ENCODE measurements at places on chromosomes 12 and 14.
A peak's percentile ranks its signal among the peaks of the same experiment; 100 is the strongest.

- peak; percentile 47 for DNase-seq
Observed at GRCh38 chr12:11171969-11172675, 1.1 kb downstream of the SMIM10L1 start.

DNA sequence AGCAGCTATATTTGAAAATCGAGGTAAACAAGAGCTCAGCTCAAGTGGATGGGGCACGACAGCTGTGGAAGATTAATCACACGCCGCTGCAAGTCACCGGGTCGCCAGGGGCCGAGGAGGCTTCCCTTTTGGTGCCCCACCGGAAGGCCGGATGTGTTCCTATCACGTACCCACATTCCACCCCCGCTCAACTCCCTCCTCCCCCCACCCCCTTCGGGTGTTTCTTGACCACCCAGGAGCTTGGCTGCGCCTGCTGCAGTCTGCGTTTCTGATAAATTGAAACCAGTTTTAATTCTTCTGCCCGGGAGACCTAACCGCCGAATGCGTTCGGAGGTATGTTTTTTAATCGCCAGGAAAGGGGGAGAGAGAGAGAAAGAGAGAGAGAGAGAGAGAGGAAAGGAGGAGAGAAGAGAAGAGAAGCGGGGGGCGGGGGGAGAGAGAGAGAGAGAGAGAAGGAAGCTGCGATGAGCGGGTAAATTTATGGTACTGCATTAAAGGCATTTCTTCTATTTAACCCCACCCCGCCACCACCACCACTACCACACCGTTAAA lies 1.8 kb downstream of the SLC8A3 start:
- DNase-seq = peak; percentile 10

- DNase-seq = no peak
Observed at GRCh38 chr14:89858089-89858488, 96.4 kb downstream of the EFCAB11 start.

DNA sequence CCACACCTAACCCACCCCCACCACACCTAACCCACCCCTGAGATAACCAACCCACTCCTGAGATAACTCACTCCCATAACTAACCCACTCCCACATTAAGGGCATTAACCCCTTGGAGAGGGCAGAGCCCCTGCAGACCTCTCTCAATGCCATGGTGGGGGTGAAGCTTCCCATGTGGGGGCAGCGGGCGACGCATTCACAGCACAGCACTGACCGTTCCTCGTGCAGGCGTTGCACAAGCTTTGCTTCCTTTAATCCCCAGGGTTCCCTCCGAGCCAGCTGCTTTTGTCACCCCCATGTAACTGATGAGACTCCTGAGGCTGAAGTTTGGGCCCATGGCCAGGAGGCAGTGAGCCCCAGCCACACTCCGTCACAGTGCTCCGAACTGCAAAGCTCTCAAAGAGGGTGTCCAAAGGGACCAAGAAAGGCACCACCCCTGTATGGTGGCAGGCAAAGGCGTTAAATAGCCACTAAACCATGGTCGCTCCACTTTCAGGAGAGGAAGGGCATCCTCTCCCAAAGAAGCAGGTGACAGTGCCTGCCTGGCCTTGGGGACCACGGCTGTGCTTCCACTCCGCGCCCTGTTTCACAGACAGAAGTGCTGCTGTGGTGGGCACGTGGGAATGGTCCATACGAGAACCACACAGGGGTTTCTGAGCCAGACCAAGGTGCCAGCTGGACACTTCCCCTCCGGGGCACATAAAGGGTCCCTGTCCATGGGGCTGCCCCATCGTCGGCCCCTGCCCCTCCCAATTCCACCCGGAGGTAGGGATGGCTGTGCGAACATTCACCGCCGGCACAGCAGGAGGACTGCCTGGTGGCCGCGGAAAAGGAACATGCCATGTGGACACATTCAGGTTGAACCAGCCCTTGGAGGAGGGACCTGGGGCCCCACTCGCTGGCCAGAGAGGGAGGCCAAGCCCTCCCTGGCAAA lies 28.3 kb downstream of the GALNT9 start:
- DNase-seq = no peak

DNA sequence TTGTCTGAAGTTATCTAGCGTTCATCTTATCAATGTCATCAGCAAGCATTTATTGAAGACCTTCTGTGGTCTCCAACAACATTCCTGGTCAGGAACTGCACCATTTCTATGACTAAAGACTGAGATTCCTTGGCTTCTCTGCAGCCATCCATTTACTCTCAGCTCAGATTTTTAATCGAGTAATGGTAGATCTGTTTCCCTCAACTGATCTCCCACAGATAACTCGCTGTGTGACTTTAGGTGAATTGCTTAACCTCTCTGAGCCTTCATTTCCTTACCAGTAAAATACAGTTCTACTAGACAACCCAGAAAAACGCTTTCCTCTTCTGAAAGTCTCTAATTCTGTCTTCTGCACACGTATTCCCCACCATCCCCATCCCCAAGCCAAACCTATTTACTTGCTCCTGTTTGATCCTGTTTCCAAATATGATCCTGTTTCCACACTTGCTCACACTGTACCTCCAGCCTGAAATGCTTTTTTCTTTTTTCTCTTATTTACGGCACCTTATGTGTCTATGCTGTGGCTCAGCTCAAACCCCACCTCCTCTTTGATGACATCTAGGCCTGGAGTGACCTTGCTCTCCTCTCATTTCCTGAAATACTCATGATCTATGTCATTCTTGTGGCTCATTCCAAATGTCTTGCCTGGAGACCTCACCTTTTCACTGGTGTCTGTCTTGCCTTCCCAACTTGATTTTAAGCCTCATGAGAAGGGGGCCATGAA lies 21.8 kb downstream of the PLXNC1 start:
- no peak for DNase-seq

DNA sequence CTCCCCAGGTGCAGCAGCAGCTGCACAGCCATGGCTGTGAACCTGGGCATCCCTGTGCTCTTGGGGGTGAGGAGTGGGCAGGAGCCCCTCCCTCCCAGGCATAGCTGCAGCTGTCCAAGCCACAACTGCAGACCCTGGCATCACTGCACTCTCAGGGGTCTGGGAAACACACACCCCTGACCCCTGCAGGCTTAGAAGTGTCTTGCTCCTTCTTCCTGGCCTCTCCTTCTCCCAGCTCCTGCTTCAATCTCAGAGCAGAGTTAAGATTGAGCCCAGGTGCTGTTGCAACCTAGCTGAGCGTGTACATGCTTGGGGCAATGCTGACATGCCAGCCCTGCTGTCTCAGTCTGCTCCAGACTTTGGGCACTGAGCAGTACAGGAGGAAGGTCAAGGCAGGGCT lies 833.6 kb downstream of the FLRT2 start:
- DNase-seq = no peak

DNA sequence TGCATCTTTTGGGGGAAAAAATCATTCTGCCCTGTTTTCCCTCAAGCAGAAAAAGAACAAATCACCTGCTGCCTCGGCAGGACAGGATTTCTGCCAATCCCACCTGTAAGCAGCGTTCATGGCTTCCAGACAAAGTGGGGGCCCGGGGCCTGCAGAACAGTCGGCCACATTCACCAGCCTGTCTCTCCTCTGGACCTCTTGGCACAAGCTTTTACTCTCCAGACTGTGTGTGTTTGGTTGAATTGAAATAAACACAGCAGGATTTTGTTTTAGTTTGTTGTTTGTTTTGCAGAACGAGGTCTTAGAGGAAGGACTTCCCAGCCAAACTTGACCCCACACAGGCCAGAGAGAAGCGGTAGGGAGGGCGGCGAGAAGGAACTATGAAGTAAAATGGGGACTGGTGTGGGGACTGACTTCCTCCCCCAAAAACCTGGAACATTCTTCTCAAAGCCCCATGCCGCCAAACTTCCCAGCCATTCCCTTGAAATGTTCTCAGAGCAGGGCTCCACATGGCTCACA lies 41.7 kb upstream of the FOS start:
- no peak for DNase-seq

DNA sequence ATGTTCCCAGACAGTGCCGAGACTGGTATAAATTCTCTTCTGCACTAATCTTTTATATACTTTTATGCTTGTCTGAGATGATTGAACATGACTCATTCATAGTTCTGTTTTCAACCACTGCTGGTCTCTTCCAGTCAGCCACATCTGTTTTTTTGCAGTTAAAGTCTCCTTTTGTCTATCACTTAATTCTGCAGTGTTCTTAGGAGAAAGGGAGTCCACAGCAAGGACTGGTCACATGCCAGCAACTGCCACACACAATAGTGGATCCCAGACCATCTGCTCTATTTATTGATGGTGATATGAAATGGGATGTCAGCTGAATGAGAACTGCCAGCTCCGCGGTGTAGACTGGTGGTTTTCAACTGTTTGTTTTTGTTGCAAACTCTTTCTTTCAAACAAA lies 379.8 kb downstream of the MED13L start:
- no peak for DNase-seq

GRCh38 chr14:32576977-32577376 lies 247.9 kb downstream of the AKAP6 start:
- DNase-seq = no peak

DNA sequence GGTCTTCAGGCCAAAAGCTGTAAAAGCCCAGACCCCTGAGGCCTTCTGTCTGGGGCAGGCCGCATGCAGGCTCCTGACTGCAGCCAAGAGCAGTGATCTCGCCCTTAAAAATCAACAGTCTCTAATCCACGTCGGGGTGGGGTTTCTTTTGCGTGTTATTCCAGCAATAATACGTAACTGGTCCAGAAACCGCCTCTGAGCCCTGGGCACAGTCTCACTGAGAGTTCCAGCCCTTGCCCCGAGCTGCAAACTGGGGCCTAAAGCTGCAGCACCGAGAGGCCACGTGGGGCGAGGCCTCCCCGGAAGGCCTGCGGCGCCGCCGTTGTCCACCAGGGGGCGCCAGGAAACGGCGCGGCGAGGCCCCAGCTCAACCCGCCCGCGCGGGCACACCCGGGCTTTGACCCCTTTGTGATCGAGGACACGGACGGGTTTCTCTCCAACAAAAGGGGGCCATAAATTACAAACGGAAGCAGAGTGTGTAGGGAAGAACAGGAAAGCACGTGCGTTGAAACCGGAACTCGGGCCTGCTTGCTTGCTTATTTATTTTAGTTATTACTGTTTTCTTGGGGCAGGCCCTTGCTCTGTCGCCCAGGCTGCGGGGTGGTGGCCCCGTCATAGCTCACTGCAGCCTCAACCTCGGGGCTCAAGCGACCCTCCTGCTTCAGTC lies 87.2 kb downstream of the NINJ2 start:
- peak; percentile 66 for DNase-seq

- peak; percentile 16 for DNase-seq
Observed at GRCh38 chr14:52879958-52880357, 70.9 kb downstream of the FERMT2 start.

- no peak for DNase-seq
Observed at GRCh38 chr14:99672506-99673304, 11.4 kb upstream of the CYP46A1 start.

GRCh38 chr12:114306646-114307045 lies 99.3 kb downstream of the TBX5 start:
- DNase-seq = peak; percentile 45

GRCh38 chr14:32491416-32492016 lies 162.4 kb downstream of the AKAP6 start:
- DNase-seq = no peak

DNA sequence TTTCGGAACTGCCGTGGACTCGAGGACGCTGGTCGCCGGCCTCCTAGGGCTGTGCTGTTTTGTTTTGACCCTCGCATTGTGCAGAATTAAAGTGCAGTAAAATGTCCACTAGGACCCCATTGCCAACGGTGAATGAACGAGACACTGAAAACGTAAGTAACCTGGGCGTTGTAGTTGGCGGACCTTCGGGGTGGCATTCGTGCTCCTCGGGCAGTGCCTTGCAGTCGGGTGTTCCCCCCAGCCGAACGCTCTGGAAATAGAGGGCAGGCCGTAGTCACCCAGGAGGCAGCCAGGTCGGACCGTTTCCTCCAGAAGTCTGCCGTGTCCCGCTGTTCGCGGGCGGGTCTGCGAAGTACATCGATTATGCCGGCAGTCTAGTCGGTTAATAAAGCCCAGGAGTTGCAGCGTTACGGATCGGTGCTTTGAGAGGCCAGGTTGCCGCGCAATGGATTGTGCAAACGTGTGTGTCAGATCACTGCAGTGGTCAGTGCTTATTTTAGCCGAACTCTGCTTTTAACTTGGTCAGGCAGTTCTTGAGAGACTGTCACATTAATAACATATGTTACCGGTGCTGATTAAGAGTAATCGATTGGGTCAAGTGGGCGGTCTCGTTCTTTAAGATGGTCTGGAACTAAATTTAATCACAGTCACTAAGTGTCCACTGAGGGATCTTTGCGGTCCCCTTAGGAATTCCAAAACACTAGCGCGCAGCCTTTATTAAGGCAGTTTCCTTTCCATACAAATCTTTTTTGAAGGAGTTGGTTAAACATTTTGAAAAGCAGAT lies 906 bp downstream of the MARK3 start:
- DNase-seq = peak; percentile 46

- DNase-seq = peak; percentile 92
Observed at GRCh38 chr14:95523815-95524448, 7.5 kb upstream of the SYNE3 start.

DNA sequence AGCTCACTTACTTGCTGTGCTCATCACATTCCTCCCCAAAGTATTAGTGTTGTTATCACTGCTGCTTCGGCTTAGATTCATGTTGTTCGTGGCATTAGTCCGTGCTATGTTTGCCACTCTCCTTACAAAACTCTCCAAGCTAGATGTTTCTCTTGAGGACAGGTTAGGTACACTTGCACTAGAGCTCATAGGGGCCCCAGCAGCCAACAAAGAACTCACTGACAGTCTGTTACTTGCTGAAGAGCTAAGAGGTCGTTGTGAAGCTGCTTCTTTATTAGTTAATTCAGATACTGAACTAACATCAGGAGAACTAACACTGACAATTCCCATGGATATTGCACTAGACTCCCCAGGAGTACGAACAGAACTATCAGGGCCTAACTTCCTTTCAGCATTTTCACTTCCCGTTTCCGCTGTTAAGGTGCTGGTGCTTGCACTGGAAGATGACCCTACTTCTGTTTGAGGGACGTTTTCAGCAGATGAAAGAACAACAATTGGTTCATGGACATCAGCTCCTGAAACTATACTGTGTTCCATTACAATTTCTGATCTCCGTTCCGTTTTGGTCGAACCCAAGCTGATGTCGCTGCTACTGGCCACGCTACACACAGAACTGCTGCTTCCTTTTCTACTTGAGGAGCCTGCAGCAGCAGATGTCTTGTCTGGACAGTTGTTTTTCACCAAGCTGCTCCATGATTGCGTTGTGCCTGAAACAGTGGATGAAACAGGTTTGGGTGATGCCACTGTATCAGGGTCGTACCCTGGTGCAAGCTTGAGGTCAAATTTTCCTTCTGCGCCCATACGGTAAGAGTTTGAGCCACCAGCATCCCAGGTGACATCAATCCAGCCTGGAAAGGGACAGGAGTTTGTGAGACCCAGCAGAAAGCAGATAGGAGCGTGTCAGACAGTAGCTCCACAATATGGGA lies 78.7 kb downstream of the HECTD1 start:
- no peak for DNase-seq

GRCh38 chr12:2413999-2414792 lies 361.4 kb downstream of the CACNA1C start:
- DNase-seq = no peak

GRCh38 chr14:102759456-102760187 lies 17.6 kb upstream of the TRAF3 start:
- peak; percentile 26 for DNase-seq

- DNase-seq = no peak
Observed at GRCh38 chr12:53064613-53065436, 14.4 kb downstream of the SPRYD3 start.

- DNase-seq = no peak
Observed at GRCh38 chr14:73168691-73169090, 32.4 kb downstream of the PSEN1 start.

Data from cardiac fibroblast (primary cell).